ENCODE measurements at places on chromosomes 6 and 20. TPM values are rescaled to one million over a fixed set of nuclear protein-coding genes. Genes with fewer than 3 reads are reported as not detected.

Gene EDN1
- polyA plus RNA-seq, result not detected

Gene THBS2
- polyA plus RNA-seq, result 0.03 TPM

Gene ELOVL4
- 6.5 TPM for polyA plus RNA-seq

Gene PRKN
- 1.0 TPM for polyA plus RNA-seq

Gene COL9A3
- not detected for polyA plus RNA-seq

Gene ZBTB12
- not detected for polyA plus RNA-seq

Gene CYP24A1
- 0.40 TPM for polyA plus RNA-seq

Gene SLC17A4
- polyA plus RNA-seq, result not detected

Gene GGTLC1
- polyA plus RNA-seq, result not detected

Gene KIF13A
- polyA plus RNA-seq, result 0.12 TPM

Gene SIRPB2
- not detected for polyA plus RNA-seq

Gene TP53TG5
- not detected for polyA plus RNA-seq

Gene TAF8
- polyA plus RNA-seq, result 20.5 TPM

Gene CDSN
- polyA plus RNA-seq, result not detected

Gene CST1
- polyA plus RNA-seq, result not detected

Gene DAAM2
- polyA plus RNA-seq, result not detected

Gene FOXF2
- polyA plus RNA-seq, result not detected

Gene SLC32A1
- not detected for polyA plus RNA-seq

Gene TFB1M
- 13.2 TPM for polyA plus RNA-seq

Gene TOX2
- 1.2 TPM for polyA plus RNA-seq

Measured in CD8-positive, alpha-beta memory T cell (primary cell).